NCI-H1417 (cell line): ENCODE measurements at places on chromosomes 4 and X.

GRCh38 chr4:15754323-15754722, 23.8 kb upstream of the CD38 start:
- no peak for DNase-seq

GRCh38 chr4:74166135-74166534, 8.2 kb downstream of the MTHFD2L start:
- DNase-seq, result no peak

- DNase-seq, result no peak
Measured at GRCh38 chrX:112846782-112847181, 6.2 kb upstream of the AMOT start.

- no peak for DNase-seq
Measured at GRCh38 chrX:24131476-24131875, 18.1 kb upstream of the ZFX start.
